ENCODE measurements at places on chromosomes 6 and 20. TPM values are rescaled to one million over a fixed set of nuclear protein-coding genes. Genes with fewer than 3 reads are reported as not detected.

The PI16 gene
- polyA plus RNA-seq = 0.81 TPM

The NT5E gene
- 4.9 TPM for polyA plus RNA-seq

The TOX2 gene
- polyA plus RNA-seq = 4.7 TPM

The ENTPD6 gene
- 106 TPM for polyA plus RNA-seq

The MYB gene
- 12.1 TPM for polyA plus RNA-seq

The KIAA0408 gene
- 11.2 TPM for polyA plus RNA-seq

The HCRTR2 gene
- 0.10 TPM for polyA plus RNA-seq

The THBD gene
- 5.7 TPM for polyA plus RNA-seq

The PDYN gene
- 0.10 TPM for polyA plus RNA-seq

The F13A1 gene
- polyA plus RNA-seq = 24.2 TPM

DNA sequence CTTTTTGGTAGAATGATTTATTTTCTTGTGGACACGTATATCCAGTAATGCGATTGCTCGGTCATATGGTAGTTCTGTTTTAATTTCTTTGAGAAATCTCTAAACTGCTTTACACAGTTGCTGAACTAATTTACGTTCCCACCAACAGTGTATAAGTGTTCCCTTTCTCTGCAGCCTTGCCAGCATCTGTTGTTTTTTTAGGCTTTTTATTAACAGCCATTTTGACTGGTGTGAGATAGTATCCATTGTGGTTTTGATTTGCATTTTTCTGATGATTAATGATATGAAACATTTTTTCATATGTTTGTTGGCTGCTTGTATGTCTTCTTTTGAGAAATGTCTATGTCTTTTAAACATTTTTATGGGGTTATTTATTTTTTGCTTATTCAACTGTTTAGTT is 196.7 kb downstream of the MOXD1 start:
- H3K4me1 ChIP-seq = no peaks in the 10 kb centered on the region
- no peaks in the 10 kb centered on the region for H3K27me3 ChIP-seq
- DNase-seq = no peak
- H3K36me3 ChIP-seq = no peaks in the 10 kb centered on the region
- no peak overlapping the region for H3K4me3 ChIP-seq

DNA sequence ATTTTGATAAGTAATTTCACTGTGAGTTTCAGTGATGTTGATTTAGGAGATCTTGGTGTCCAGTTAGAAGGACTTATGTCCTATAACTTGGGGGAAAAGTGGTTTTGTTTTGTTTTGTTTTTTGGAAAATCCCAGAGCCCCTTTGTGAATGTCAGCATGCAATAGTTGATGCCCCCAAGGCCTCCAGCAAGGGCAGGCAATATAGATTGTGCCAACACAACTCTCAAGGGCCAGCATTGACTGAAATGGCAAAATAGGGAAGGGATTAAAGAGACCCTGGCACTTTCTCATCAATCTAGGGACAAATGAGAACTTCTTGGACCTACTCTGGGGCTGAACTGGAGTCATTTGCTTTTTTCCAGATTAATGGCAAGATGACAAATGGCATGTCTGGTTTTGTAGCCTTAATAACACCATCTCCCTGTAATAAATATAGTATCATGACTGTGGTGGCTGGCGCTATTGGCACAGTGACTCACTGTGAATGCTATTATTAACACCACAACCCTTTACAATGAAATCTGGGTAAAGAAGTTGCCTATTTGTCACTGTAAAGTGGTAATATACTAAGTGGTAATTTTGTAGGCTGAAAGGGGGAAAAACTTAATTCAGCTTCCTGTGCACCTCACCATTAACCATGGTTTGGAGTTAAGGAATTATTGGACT is 51.8 kb downstream of the ABRACL start:
- no peak for DNase-seq
- H3K4me3 ChIP-seq = no peak overlapping the region
- no peak overlapping the region for H3K27ac ChIP-seq

DNA sequence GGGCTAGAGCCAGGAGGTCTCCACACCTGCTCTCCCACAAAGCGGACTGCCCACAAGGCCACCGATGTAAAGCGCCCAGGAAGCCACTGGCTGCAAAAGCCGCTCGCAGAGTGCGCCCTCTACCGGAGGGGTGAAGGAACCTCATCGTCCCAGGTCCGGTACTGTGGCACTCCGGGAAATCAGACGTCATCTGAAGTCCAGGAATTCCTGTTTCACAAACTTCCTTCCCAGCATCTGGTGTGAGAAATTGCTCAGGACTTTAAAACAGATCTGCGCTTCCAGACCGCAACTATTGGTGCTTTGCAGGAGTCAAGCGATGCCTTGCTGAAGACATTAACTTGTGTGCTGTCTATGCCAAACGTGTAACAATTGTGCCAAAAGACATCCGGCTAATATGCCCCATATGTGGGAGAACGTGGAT is 115.1 kb upstream of the ARID1B start:
- H3K27me3 ChIP-seq = no peaks in the 10 kb centered on the region
- no peak for DNase-seq
- no peak overlapping the region for H3K4me3 ChIP-seq
- no peaks in the 10 kb centered on the region for H3K4me1 ChIP-seq
- no peaks in the 10 kb centered on the region for H3K36me3 ChIP-seq
- H3K27ac ChIP-seq = no peak overlapping the region

DNA sequence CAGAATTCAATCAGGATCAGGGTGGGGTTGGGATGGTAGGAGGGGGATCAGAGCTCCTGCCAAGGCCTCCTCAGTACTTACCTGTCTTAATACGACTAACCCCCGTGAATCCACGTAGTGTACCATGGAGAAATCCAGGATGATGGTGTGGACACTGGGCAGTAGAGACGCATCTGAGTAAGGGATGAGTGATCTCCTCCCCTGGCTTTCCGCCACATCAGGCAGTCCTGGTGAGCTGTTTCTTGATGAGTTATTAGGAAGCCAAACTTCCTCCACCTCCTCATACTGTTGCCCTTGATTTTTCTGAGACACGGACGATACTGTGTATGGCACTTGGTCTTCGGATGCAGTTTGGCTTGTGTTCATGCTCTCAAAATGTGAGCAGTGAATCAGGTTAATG is 34.2 kb upstream of the SRPK1 start:
- no peaks in the 10 kb centered on the region for H3K4me1 ChIP-seq
- no peaks in the 10 kb centered on the region for H3K27me3 ChIP-seq
- no peaks in the 10 kb centered on the region for H3K36me3 ChIP-seq
- DNase-seq = no peak
- no peak overlapping the region for H3K4me3 ChIP-seq

GRCh38 chr6:19552076-19552475 is 285.1 kb upstream of the ID4 start:
- no peak overlapping the region for H3K4me3 ChIP-seq
- H3K4me1 ChIP-seq = no peaks in the 10 kb centered on the region
- no peaks in the 10 kb centered on the region for H3K27me3 ChIP-seq
- no peaks in the 10 kb centered on the region for H3K36me3 ChIP-seq
- H3K27ac ChIP-seq = no peak overlapping the region
- DNase-seq = no peak

DNA sequence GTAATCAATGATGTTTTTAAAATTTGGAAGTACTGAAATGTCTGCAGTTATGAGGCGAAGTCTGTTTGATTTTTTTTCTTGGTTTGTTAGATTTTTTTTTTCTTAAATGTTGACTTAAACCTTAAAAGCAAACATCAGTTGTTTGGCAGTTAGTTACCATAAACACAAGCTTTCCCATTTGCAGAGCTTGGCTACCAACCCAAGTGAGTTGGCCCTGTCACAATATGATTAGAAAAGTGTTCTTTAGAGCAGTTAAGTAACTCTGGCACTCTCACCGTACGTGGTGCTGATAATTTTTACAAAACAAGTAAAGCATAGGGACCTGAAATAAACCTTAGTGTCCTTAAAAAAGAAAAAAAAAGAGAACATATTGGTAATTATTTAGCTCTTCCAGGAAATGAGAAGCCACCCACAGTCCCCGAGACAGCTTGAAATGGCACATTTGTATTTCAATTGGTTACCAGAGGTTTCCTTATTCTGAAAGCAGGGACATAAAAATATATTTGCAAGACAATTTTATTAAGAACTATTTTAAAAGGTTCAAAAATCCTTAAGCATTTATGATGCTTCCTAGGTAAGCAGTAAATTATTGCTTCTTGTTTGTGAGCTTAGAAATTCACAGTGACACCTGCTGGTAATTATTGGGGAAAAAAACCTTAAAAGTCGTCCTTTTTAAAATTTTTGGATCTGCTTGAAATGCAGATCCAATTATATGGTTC is 3.9 kb downstream of the HEY2 start:
- no peak for DNase-seq
- H3K27me3 ChIP-seq = peaks cover 58% of the 10 kb centered on the region
- no peak overlapping the region for H3K27ac ChIP-seq
- H3K4me1 ChIP-seq = peaks cover 7% of the 10 kb centered on the region
- H3K4me3 ChIP-seq = no peak overlapping the region

DNA sequence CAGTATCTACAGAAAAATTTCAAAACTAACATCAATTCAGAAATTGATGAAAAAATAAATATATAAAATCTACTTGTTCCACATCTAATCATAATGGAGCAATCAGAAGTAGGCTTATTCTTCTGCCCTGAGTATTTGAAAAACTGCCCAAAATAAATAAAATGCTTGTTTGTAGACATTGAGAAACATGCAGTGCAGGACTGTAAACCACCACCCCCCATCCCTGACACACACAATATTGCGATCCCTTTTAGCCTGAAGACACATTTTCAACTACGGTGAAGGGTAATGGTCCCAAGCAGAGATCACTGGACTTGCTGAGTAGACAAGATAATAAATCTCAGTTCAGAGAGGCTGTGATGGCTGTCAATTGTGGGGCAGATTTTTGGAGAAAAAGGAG is 261.5 kb downstream of the C6orf118 start:
- no peak overlapping the region for H3K4me3 ChIP-seq
- no peaks in the 10 kb centered on the region for H3K36me3 ChIP-seq
- no peaks in the 10 kb centered on the region for H3K27me3 ChIP-seq
- DNase-seq = no peak

GRCh38 chr6:128882991-128883611 is at the start of gene LAMA2:
TSS of gene LAMA2 (plus strand) at chr6:128883138. CDS start at chr6:128883246, 108 bp downstream.
- H3K4me1 ChIP-seq = no peaks in the 10 kb centered on the region
- peak within 1 kb of the TSS; percentile 60 for H3K4me3 ChIP-seq
- peaks cover 4% of the 10 kb centered on the region for H3K27me3 ChIP-seq
- peak; percentile 26 for DNase-seq

DNA sequence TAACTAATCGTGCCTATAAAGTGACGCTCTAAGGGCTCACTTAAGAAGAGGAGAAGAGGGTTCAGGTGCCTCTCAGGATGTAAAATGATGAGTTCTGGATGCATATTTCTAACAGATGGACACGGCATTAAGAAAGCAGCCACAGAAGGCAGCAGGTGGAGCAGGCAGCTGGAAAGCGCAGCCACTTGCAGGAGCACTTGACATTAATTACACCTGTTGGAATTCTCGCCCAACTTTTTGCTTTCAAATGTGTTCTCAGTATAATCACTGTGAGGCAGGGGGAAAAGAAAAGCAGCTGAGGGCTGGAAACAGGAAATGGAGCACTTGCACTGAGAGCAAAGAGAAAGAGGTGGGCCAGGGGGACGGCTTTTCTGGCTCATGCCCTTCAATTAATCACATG is 164.2 kb downstream of the NKAIN2 start:
- no peak for DNase-seq

- H3K36me3 ChIP-seq = no peaks in the 10 kb centered on the region
- no peak overlapping the region for H3K4me3 ChIP-seq
- H3K27me3 ChIP-seq = no peaks in the 10 kb centered on the region
- DNase-seq = no peak
These were observed 185.1 kb downstream of the CLIC5 start for GRCh38 chr6:45830441-45831139.

GRCh38 chr6:161400671-161401070 is 126.8 kb upstream of the AGPAT4 start:
- H3K27ac ChIP-seq = no peak overlapping the region
- no peak overlapping the region for H3K4me3 ChIP-seq

GRCh38 chr6:165805636-165806035 is 142.6 kb upstream of the PDE10A start:
- no peak for DNase-seq
- no peak overlapping the region for H3K27ac ChIP-seq
- H3K4me3 ChIP-seq = no peak overlapping the region
- no peaks in the 10 kb centered on the region for H3K4me1 ChIP-seq
- H3K36me3 ChIP-seq = no peaks in the 10 kb centered on the region

GRCh38 chr6:167275436-167275835 is 15.7 kb upstream of the UNC93A start:
- H3K27me3 ChIP-seq = no peaks in the 10 kb centered on the region
- H3K36me3 ChIP-seq = no peaks in the 10 kb centered on the region
- no peak for DNase-seq
- peaks cover 33% of the 10 kb centered on the region for H3K4me1 ChIP-seq
- H3K27ac ChIP-seq = no peak overlapping the region

- H3K4me1 ChIP-seq = peaks cover 2% of the 10 kb centered on the region
- DNase-seq = no peak
- H3K27ac ChIP-seq = no peak overlapping the region
- no peak overlapping the region for H3K4me3 ChIP-seq
- H3K36me3 ChIP-seq = peaks cover 83% of the 10 kb centered on the region
These were observed 9.4 kb downstream of the ARFGAP1 start for GRCh38 chr20:63281742-63282665.

DNA sequence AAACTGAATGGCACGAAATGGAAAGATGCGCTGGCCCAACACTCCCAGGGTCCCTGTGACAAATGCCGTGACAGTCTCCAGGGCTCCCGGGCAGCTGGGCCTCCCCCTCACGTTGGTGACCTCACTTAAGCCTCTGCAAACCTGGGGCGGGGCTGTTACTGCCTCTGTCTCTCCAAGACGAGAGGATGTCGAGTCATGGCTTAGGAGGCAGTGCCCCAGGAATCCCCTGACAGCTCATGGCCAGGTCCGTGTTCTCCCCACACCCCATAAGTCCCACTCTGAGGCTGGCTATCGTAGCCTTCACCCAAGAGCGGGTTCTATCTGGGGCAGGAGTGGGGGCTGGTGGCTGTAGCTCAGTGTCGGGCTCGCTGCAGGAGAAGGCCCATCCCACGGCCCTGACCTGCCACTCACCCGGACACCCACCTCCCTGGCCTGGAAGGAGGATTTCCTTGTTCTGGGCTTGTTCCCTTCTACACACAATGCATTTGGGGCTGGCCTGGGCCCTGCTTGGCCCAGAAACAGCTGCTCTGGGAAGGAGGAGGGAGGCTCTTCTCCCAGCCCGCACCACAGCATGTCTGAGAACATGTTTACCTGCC is 5.6 kb upstream of the RPS21 start:
- H3K4me3 ChIP-seq = no peak overlapping the region
- peaks cover 16% of the 10 kb centered on the region for H3K4me1 ChIP-seq
- DNase-seq = no peak
- H3K27me3 ChIP-seq = no peaks in the 10 kb centered on the region

- DNase-seq = no peak
- no peak overlapping the region for H3K4me3 ChIP-seq
- H3K27me3 ChIP-seq = no peaks in the 10 kb centered on the region
- H3K27ac ChIP-seq = no peak overlapping the region
These were observed 263.8 kb downstream of the ESR1 start for GRCh38 chr6:152071318-152071717.

- H3K27me3 ChIP-seq = no peaks in the 10 kb centered on the region
- H3K4me3 ChIP-seq = no peak overlapping the region
These were observed 50.5 kb upstream of the ASIP start for GRCh38 chr20:34190679-34191090.

All from large intestine (tissue), 12 donors.